KBM-7 (cell line): ENCODE measurements at places on chromosomes 7 and 10.

DNA sequence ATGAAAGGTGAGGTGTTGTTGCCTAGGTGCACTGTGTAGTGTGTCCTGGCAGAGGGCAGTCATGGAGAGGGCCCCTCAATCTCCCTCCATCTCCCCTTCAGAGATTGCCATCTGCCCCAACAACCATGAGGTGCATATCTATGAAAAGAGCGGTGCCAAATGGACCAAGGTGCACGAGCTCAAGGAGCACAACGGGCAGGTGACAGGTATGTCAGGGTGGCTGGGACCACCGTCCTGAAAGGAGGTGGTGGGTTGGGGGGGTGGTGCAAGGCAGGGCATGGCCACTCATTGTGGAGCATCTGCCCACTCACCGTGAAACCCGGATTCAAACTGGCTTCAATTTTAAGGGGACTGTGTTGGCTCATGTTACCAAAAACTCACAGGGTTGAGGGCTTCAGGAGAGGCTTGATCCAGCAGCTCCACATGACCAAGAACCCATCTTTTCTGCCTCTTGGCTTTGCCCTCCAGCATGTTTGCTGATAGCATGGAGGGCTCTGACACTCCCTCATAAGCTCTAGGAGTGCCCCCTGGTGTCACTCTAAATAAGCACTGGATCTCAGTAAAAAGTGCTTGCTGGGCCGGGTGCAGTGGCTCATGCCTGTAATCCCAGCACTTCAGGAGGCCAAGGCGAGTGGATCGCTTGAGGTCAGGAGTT, 12.2 kb downstream of the ARPC1B start:
- peak; percentile 73 for DNase-seq

DNA sequence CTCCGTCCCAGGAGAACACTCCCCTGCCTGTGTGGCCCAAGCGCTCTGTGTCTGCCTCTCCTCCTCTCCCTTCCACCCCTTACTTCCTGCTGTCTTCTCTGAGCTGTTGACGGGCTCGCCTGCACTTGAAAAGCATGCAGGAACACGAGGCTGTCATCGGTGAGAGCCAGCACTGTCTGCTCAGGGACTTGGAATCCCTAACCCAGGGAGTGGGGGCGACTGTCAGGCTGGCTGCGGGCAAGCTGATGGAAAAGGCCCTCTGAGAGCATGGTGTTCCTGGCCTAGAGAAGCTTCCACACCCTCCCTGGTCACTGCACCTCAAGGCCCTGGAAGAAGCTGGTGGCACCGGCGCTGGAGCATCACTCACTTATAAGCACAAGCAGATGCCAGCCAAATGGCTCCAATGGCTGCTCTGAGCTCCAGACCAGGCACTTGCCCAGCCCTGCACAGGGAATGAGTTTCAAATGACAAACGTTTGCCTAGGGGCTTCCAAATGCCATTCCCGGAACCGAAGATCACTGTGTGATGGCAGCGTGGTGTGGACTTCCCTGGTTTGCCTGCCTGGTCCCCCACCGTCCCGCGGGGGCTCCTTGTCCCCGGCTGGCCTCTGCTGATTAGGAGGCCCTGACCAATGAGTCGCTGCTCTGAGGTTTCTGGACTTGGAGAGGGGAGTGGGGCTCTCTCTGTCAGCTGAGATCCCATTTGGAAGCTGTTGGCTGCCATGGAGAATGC, 56.7 kb upstream of the EBF3 start:
- no peak for DNase-seq

DNA sequence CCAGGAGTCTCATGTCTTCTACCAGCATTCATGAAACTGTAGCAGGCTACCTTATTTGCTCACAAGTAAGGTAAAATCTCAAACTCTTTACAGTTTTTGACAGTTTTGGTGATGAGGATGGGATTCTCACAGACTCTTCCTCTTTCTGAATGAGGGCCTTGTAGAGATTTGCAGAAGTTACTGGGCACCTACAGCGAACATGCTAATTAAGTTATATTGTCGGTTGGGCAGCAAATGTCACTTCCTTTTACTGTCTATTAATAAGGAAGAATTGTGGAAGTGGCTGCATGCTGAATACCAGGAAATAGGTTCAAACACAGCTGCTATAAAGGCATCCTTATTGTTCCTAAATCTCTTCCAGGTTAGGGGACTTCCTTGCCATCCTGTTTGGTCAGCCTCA, 189.6 kb downstream of the DNAJC1 start:
- DNase-seq: peak; percentile 89

DNA sequence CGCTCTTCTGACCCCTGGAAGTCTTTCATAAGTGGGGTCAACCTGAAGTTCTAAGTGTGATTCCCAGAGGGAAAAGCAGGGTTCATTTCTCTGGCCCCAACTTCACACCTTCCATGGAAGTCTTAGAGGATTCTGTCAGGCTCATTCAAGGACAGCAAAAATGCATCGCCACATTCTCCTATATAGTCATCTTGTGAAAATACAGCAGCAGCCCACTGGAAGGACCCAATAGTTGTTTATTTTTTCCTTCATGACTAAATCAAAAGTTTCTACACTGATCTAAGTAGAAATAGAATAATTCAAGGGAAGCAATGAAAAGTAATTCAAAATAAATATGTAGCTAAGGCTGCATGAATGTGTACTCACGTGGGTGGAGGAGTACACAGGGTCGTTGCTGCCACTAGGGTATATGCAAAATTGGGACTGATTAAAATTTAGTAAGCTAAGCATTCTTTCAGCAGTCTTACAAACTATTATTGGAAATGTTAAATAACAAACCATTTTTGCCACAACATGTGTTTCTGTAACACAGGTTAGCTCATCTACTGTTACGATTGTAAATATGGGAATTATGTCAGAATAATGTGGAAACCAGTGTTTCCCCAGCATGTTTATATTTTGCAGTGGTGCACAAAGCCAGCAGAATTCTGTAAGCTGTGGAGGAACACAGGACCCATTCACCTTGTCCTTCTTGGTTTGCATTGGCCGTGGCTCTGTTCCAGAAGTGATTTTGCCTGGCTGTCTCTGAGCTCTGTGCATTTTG, 33.5 kb downstream of the EEPD1 start:
- no peak for DNase-seq

DNA sequence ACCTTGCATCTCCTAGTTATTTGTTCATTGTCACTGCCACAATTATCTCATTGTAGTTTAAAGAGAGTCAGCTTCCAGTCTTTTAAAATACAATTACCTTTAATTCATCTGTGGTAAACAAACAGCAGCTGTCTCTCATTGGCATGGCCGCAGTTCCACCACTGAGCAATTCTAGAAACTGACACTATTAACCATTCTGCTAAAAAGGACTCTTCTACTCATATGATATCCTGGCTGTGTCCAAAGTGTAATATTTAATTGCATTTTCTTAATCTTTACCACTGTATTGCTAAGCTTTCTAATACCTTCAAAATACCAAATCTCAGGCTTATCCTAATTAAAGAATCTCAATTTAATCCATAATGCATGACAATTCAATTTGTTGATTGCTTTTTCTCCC, 639.0 kb downstream of the AUTS2 start:
- no peak for DNase-seq

DNA sequence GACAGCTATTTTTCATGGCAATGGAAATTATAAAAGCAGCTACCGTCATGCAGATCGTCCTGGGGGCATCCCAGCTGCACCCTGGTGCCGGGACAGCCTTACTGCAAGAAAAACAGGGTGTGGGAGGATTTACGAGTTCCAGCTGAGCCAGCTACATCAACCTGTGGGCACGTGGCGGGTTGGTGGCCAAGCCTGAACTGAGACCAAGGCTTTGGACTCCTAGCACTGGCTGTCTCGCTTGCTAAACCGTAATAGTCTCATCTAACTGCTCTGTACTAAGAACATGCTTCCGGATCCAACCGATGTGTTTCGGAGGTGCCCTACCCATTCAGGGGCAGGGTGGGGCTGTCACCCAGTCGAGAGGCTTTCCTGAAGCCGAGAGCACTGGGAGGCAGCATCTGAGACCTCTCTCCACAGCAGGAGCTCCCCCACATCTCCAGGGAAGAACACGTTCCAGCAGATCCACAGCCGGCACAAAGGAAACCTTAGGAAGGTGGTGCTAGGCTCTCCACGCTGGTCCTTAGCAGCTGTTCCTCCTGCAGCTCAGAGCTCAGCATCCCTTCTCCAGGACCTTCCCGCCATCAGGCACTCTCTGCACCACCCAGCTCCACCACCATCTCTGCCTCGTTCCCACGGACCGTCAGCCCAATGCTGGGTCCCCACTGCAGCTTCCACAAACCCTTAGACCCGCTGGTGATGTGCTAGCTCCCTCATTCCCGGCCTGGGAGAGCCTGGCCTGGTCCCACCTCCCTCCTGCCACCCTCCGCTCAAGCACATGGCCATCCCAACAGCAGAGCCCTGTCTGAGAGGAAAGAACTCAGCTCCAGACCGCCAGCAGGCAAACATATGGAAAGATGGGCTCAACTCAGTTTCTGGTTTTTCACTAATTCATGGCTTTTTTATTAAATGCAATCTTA, 158.5 kb downstream of the PTPRN2 start:
- no peak for DNase-seq

DNA sequence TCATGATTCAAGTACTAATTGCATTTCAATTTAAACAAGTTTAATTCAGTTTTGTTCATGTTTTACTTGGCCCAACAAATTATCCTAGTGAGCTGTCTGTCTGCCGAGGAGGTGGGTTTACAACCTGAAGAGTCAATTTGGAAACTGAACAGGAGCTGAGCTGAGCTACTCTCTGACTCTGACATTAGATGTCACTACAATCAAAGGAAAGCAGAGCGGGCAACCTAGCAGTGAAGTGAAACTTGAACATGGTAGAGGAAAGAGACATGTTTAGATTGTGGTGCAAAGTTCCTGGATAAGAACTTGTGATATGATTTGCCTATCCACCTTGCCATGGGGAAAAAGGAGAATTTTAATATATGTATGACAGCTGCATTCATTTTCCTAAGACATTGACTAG, 9.6 kb upstream of the AGR3 start:
- DNase-seq: peak; percentile 30
